Hippocampal formation (tissue), 2 donors: ENCODE measurements at places on chromosomes 1 and 21.

DNA sequence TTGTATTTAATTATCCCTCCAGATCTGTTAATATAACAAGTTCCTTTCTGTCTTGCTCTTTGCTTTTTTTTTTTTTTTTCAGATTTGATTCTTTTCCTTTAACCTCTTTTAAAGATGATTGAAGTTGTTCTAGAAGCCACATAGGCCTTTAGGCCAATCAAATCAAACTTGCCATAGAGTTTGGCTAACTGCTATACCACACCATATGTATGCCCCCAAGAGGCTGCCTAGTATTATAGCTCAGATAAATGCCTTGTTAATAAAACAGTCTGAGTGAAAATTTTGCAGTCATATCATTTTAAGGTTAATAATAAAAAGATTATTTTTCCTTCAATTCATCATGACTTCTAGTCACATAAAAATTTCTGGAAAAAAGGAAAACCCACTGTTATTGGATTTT is 696.0 kb upstream of the CHRM3 start:
- no peak for DNase-seq

- no peak for DNase-seq
Observed at GRCh38 chr1:8571200-8571984, 246.0 kb downstream of the RERE start.

GRCh38 chr1:232484856-232485255 is 145.1 kb downstream of the SIPA1L2 start:
- no peak for DNase-seq

GRCh38 chr1:40640314-40641076 is 25.0 kb downstream of the RIMS3 start:
- no peak for DNase-seq

DNA sequence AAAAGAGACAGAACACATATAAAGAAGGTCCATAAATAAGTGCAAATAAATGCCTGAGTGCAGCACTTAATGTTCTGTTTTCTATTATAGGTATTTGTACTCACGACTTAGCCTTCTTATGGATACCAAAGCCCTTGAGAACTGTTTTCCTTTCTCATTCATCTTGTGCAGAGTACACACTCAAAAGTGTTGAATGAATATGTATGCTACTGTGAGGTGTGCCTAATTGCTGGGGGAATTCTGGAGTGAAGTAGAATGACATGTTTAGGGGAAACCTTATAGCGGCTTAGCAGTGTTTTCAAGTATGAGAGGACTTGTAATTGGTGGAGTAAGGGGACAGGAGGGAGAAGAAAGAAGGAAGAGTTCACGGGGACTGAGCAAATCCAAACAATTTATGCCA is 157.6 kb downstream of the CACNA1E start:
- DNase-seq = no peak

- DNase-seq = no peak
Observed at GRCh38 chr1:154557248-154557938, 1.1 kb downstream of the UBE2Q1 start.

GRCh38 chr1:191551019-191551418 is 607.2 kb upstream of the RGS18 start:
- no peak for DNase-seq

- DNase-seq = no peak
Observed at GRCh38 chr1:41812453-41812852, 106.3 kb downstream of the HIVEP3 start.

- no peak for DNase-seq
Observed at GRCh38 chr1:77659879-77660593, 22.4 kb downstream of the ZZZ3 start.

- no peak for DNase-seq
Observed at GRCh38 chr21:35603494-35603893, 456.8 kb downstream of the SETD4 start.

DNA sequence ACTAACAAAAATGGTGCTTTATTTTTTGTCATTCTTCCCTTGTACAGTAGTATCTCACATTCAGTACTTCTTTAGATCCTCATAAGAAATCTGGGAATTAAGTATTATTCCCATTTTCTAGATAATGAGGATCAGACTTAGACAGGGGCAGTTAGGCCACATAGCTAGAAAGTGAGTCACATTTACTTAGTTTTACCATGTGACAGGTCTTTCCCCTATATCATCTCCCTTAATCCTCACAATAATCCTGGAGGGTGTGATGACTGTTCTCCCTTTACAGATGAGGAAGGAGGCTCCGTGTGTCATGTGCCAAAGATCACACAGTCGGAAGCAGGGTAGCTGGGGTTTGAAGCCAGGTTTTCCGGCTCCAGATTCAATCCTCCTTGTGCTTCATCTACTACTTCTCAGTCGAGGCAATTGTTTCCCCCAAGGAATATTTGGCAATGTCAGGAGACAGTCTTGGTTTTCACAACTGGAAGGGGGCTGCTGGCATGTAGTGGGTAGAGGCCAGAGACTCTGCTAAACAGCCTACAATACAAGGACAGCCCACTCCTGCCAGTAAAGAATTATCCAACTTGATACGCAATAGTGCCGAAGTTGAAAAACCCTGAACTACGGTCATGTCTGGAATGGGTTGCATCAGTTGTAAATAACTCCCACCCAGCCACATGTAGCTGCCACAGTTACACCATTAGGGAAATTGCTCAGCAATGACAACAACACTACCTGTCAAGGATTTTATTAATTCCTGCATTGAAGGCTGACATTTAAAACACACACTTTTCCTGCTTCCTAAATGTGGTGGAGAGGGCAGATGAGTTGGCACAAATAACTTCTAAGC is 54.5 kb downstream of the C8B start:
- DNase-seq = no peak

- no peak for DNase-seq
Observed at GRCh38 chr1:66258404-66259105, 275.4 kb upstream of the SGIP1 start.

- no peak for DNase-seq
Observed at GRCh38 chr1:226671277-226671676, 67.8 kb downstream of the ITPKB start.

DNA sequence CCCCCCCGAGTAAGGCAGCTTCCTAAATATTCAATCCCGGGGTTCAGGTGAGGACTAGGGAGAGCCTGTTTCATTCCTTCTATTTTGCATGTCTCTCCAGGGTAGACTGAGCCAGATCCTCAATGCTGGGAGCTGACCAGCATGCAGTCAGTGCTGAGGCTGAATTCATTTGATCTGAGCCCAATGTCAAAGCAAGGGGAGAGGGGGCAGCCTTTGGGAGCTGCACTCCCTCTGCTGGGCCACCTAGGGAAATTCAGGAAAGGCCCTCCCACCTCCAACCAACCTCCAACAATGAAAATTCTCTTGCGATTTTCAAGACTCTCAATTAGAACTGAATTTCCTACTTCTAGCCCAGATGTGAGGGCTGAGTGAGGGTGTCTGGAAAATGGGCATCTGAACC is 371.2 kb downstream of the NPHP4 start:
- DNase-seq = no peak

GRCh38 chr1:176201568-176201967 is 5.5 kb downstream of the COP1 start:
- DNase-seq = no peak

DNA sequence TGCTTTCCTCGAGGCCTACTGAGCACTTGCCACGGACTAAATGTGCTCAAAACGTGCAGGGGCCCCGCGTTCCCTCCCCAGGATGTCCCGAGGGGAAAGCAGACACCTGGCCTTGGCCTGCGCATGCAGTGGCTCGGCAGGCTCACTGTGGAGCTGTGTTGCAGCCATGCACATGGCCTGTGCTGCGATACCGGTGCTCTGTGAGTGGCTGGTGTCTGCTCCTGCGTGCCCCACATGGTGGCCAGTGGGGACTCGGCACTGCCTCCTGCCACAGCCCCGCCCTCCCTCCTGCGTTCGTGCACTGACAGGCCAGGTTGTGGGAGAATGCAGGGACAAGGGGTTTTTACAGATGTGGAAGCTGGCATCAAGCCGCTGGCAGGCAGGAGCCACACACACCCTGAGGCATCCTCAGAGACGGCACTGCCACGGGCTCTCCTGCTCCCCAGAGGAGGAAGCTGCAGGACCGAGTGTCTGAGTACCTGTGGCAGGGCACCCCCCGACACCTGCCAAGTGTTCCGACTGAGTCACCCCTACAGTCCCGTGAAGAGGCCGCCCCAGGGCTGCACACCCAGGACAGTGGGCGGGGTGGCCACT is 16.9 kb upstream of the PTTG1IP start:
- no peak for DNase-seq

DNA sequence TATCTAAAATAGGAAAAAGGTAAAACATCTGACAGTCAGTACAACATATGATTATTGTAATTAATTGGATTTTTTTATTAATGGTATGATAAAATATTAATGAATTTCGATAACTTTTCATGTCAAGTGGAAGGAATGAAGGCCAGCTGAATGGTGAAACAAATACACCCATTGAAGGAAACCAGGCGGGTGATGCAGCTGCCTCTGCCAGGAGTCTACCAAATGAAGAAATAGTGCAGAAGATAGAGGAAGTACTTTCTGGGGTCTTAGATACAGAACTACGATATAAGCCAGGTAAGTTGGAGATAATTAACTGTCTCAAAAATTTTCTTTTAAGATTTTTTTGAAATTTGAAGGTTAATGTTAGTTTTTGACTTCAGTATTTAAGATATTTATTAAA is 3.2 kb downstream of the SON start:
- no peak for DNase-seq

DNA sequence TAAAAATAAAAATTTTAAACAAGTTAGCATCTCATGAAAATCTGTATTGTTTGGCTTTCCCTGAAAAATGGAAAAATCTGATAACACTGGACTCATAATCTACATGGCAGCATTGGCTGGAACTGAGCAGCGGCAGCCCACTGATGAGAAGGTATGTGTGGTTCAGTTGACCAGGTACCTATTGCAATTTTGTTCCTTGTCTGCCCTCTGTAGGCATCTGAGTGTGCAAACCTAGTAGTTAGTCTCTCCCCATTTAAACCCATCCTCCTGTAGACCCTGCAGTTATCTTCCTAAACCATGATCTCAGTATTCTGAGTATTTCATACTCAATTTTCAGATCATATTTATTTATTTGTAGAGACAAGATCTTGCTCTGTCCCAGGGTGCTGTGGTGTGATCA is 59.4 kb upstream of the SERBP1 start:
- no peak for DNase-seq

DNA sequence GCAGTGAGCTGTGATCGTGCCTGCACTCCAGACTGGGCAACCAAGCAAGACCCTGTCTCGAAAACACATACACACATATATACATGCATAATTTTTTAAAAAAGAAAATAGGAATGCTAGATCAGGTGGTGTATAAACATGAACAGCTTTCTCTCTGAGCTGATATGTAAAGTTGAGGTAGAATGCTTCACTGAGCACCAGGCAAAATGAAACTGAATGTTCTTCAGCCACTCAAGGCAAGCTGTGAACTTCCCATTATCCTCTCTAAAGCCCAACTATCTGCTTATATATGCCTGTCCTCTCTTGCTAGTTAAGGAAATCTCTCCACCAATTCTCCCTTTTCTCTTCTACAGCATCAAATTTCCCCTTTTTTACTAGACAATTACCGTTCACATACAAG is 93.0 kb downstream of the NUF2 start:
- no peak for DNase-seq

- no peak for DNase-seq
Observed at GRCh38 chr21:27114111-27114510, 147.2 kb upstream of the ADAMTS5 start.

- peak; percentile 72 for DNase-seq
Observed at GRCh38 chr1:77796695-77797405, 17.4 kb downstream of the MIGA1 start.

DNA sequence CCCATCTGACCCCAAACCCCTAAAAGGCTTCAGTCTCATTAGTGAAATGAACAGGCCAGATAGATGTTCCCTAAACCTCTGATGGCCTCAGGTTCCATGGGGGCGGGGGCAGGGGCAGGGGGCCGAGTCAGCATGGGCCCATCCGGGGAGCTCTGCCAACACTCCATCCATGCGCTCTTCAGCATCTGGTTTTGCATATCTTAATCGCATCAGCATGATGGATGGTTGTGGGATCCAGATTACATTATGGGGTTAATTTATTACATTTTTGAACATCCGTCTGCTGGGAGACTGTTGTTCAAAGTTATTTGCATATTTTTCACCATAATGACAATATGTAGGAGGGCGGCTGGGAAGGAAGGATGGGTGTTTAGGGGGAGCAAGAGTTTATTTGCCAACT is 3.1 kb upstream of the MAD2L2 start:
- no peak for DNase-seq

DNA sequence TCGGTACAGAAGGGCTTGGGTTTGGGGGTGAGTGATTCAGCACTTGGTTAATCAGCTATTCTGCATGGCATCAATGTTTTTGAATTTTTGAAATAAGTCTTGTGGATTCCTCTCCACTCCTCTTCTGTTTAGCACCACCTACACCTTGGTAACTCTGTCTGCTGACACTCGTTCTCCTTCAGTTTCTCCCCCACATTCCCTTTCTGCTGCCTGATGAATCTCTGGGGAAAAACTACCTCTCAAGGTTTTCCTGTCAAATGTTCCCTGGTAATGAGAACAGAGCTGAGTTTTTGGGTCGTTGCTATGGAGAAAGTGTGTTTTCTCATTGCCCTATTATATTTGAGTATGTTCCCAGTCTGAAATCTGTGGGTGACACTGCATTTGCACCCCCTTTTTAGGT is 108.2 kb downstream of the GABPA start:
- peak; percentile 71 for DNase-seq

DNA sequence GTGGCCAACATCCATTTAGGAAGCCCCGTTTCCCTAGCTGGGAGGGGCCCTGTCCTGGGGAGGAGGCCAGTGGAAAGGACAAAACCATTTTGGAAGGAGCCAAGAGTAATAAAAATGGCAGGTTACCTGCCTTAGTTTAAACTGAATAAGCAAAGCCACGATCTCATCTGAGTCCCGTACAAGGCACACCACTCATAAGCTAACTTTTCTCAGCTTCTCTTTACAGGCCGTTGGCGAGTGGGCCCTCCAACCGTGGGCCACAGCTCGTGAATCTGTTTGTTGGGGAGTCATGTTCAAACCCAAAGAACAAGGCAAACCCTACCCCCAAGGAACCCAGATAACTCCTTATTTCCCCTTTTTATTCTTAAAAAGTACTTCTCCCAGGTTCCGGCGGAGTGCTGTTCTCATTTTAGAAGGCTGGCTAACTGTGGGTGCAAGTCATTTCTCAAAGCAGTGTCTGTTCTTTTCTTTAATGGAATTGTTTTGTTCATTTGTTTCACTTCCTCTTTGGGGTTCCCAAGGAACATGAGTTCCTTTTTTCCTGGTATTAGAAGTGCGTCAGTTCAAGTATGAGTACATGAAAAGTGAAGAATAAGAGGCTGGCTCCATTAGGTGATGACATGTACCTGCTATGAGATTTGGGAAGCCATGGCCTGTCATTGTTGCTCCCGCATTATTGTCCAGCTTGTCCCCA is 89.0 kb downstream of the PSMG1 start:
- no peak for DNase-seq

DNA sequence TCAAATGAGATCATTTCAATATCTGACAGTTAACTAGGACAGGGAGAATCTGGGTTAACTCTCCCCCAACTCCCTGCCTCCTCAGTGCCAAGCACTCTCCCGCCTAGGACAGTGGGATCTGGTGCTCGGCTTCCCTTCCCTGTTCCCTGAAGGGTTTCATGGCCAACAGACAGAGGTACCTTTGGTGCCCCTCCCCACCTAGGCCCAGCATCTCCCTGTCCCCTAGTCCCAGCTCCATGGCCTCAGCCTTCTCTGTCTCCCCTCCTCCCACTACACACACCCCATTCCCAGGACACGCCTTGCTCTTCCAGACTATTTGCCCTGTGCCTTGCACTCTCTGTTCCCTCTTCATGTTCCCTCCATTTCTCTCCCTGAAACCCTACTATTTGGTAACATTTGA is 77.1 kb downstream of the CD247 start:
- no peak for DNase-seq
